ENCODE measurements at places on chromosomes 3 and 15.

GRCh38 chr3:128222796-128223385 lies 69.6 kb downstream of the EEFSEC start:
- DNase-seq: no peak

DNA sequence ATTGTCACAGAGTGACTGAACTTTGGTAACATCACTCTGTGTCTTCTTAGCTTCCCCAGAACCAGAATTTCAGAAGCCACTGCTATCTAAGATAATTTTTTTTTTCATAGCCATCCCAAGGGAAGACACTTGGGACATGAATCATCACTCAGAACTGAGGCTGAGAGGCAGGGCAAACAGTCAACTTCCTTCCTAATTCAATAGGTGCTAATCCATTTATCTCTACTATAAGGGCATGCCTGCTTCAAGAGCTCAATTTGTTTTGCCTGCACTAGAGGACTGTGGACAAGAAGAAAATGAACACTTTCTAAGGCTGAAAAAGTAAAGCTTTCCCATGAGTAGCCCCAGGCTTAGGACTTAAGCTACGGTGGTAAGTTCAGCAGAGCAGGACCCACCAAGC lies 56.7 kb upstream of the MYRIP start:
- DNase-seq: no peak

- peak; percentile 5 for DNase-seq
Observed at GRCh38 chr15:67240235-67241131, 14.0 kb downstream of the AAGAB start.

GRCh38 chr3:112365035-112365434 lies 32.1 kb downstream of the CD200 start:
- no peak for DNase-seq

DNA sequence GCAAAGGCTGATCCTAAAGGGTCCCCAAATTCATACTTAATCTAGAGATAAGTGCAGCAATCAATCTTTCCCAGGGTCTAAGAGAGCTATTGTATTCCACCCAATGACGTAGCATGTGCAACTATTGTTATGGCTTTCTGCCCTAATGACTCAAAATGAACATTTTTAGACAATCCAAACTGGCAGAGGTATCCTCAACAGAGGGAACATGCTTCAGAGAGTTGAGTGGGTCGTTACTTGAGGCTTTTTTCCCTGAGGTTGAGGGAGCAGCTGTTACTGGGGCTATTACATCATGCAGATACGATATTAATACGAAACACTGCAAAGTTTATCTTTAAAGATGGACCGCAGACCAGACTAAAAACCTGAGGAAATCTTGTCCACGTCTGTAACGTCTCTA lies 278.3 kb upstream of the WNT5A start:
- no peak for DNase-seq

- DNase-seq: no peak
Observed at GRCh38 chr3:194405766-194406165, 6.7 kb upstream of the GP5 start.

GRCh38 chr15:79954661-79955060 lies 16.3 kb downstream of the BCL2A1 start:
- DNase-seq: no peak

DNA sequence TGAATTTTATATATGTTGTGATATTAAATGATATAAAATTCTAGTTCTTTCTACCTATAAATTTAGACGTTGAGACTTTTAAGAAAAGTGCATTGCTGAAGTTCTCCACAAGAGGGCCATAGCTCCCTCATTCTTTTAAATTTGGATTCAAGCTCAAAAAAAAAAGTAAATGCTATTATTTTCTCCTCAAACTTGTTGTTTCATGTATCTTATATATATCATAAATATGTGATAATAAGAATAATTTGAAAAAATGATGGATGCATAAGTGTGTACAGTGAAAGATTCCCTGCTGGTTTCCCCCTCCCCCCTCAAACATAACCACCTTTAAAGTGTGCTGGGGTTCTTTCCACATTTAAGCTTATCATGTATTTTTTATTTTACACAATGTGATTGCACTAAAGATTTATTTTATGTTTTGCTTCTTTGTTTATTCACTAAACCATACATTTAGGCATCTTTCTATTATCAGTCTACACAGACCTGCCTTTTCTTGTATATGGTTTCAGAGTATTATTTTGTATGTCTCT lies 769.4 kb upstream of the GOLIM4 start:
- DNase-seq: no peak

GRCh38 chr3:114660124-114660523 lies 366.3 kb downstream of the TIGIT start:
- no peak for DNase-seq

GRCh38 chr3:177820683-177821316 lies 623.5 kb upstream of the TBL1XR1 start:
- DNase-seq: no peak

DNA sequence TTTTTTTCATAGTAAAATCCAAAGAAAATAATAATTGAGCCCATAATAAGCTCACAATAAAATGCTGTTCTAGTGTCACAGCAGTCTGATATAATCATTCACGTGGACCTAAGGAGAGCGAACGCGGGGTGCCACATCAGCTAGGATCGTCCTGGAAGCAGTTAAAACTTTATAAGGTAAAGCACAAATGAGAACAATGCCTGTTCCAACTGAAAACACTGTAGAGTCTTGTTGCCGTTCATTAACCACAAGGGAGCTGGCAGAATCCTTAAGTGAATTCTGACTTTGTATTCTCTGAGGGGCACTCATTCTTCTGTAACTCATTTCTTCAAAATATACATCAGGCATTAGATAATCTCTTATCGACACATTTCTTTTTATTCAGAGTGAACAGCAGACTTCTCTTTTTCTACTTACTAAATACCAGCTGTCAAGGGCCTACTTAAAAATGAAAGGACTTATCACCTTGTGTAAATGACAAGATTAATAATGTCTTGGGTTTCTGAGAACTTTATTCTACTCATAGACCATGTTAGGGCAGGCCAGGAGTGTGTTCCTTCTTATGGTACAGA lies 524.6 kb downstream of the MECOM start:
- no peak for DNase-seq

DNA sequence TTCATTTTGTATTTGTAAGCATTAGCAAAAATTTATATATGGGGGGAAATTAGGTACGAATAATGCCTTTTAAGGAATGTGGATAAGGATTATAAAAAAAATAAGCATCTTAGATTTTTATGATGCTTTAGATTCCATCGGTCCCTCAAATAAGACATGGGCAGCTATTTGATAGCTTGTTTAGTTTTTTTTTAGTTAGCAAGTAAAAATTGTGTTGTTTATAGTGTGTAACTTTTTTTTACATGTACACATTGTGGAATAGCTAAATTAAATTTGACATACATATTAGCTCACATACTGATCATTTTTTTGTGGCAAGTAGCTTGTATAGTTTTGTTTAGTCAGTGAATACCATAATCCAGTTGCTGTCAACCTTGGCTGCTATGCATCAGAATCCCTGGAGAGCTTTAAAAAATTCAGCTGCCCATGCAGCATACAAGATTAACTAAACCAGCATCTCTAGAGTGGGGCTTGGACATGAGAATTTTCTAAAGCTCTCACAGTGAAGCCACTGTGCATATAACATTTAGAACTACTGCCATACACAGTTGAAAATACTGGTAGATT lies 53.9 kb downstream of the TMOD3 start:
- no peak for DNase-seq

GRCh38 chr3:46615050-46615775 lies 2.9 kb downstream of the FAM240A start:
- no peak for DNase-seq

GRCh38 chr15:41999290-42000285 lies 21.3 kb downstream of the PLA2G4E start:
- DNase-seq: no peak

DNA sequence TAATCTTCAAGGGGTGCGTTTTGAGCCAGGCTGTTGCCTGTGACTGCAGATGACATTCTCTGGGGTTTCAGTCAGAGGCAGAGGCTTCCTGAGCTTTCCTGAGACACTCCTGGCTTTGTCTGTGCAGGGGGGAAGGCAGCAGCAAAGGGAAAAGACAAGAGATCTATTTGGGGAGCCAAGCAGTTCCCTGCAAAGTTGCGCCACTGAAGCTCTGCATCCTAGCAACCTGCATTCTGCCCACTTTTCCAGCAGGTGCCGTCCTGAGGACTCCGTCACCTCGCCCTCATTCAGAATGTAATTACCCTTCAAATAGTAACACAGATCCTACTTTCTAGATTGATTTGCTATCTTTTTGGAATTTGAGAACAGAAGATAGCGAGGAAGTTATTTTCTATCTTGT lies 1.9 kb upstream of the TMEM158 start:
- no peak for DNase-seq

DNA sequence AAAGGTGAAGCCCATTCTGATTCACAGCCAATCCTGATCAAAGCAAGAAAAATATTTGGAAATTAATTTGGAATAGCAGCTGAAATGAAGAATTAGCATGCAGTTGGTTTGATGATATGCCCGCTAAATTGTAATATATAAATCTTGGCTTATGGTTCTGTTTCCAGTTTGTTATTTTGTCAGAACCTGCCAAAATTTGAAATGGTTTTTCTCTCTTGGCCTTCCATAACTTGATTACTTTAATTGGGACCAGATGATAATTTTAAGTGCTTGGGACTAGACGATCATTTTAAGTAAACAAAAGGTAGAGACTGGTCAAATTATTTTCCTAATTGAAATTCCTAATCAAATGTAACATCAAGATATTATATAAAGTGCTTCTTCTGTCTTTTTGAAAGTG lies 842.4 kb downstream of the TBL1XR1 start:
- no peak for DNase-seq

GRCh38 chr3:140273542-140274195 lies 338.7 kb downstream of the CLSTN2 start:
- DNase-seq: no peak

DNA sequence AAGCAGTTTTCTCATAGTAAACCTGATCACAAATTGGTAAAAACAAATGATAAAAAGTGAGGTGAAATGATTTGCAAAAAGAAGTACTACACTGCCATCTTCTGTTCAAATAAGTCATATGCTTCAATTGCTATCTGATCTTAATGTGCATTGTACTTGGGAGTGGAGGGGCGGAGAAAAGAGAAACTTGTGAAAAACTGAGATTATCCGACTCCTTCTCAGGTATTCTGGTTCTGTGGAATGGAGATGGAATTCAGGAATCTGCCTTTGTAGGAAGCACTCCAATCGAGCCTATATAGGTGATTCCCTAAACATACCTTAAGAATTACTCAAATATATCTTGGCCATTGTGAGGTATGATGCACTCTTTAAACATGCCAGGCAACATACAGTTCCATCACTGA lies 180.6 kb downstream of the CHL1 start:
- DNase-seq: no peak

DNA sequence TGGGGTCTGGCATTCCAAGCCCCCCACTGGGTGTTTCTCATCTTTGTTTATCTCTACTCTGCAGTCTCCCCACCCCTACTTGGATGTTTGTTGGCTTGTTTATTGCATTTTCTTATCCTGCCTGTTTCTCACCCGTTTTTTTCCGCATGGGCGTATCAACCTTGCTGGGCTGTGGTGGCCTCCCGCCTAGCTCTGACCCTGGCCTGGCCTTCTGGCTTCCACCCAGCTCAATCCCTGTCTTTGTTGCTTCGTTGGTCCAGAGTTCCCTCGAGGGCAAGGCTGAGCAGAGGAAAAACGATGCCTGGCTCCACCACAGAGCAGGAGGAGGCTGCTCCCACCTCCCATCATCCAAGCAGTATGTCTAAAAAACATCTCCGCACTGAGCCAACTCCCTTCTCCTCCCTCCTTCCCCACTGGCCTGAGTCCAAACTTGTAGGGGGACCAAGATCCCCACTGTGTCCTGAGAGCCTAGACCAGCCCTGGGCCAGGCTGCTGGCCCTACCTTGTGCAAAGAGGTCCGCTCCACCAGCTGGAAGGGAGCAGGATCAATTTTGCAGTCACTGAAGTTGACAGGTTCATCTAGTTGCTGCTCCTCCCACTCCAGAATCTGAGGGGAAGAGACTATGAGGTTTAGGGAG lies 9.8 kb downstream of the CLCN2 start:
- DNase-seq: no peak

- no peak for DNase-seq
Observed at GRCh38 chr15:63699101-63699785, 102.1 kb downstream of the FBXL22 start.

- DNase-seq: no peak
Observed at GRCh38 chr3:13638927-13639326, 90.0 kb downstream of the FBLN2 start.

DNA sequence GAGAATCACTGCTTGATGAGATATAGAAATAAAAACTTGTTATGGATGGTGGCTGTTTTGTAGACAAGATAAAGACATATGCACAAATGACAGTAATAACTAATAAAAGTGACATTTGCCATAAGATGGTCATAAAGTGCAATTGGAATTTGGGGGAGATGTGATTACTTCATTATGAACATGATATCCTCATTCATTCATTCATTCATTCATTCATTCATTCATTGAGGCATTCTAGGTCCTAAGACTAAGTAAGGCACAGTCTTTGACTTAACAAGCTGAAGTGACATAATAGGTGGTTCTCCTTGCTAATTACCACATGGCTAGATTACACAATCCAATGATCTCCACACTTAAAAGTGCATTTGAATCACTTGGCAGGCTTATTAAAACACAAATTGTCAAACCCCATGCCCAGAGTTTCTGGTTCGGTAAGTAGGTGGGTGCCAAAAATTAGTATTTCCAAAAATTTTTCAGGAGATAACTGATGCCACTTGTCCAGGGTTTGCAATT lies 18.9 kb downstream of the RAP2B start:
- no peak for DNase-seq

DNA sequence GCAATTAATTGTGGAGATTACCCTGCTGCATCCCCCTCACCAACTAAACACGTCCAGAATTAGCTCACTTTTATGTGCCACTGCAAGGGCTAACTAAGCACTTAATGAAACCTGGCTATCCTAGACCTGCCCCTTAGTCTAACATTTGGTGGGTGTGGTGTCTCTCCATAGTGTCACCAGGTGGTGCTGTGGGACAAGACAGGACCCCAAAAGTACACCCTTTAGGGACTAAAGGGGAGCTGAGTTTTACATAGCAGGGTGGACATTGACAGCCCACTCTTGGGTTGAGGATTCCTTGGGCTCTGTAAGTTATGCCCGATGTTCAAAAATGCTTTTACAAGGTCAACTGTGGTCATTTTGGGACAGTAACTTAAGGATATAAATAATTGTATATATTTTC lies 5.7 kb downstream of the DUT start:
- no peak for DNase-seq

DNA sequence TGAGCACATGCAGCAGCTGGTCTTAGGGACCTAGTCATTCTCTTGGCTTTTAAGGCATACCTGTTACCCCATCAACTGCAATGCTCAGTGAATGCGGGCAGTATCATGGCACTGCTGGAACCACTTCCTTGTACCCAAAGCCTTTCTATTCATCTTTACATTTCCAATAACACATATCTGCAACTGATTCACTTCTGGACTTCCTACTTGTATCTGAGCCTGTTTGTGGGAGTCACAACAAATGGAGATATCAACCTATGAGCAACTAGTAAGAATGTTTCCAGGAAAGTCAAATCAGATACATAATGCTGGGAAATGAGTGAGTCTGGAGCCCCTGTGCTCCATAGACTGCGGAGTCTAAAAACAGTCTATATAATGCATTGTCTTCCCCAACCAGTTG lies 61.4 kb upstream of the PARL start:
- DNase-seq: no peak

GRCh38 chr3:105647047-105647446 lies 221.8 kb downstream of the CBLB start:
- DNase-seq: no peak
